WTC11 (cell line): ENCODE measurements at places on chromosomes 7 and 10. TPM values are rescaled to one million over a fixed set of nuclear protein-coding genes. Genes with fewer than 3 reads are reported as not detected.

GRCh38 chr7:149804106-149804505, 30.7 kb upstream of the ZNF467 start:
- DNase-seq, result no peak

SPAM1 gene
- not detected in 3 replicates for total RNA-seq

DNA sequence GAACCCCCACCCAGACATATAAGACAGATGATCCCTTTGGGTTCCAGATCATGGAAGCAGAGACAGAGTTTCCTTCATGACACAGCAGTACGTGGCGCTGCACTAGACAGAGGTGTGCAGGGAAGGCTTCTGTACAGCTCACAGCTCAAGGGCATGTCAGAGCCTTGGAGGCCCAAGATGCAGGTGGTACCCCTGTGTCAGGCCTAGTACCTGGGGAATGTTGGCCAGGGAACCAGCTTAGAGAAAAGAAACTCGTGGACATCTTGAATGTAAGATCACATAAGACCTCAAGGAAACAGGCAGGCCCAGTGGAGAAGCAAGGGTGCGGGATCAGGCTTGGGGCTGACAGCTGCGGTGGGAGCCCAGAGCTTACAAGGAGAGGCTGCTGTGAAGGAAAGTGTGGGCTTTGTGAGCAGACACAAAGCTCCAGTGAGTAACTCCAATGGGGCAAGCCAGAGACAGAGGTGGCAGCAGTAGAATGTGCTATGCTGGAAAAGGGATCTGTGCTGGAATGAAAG, 91.4 kb downstream of the WDFY4 start:
- no peak for DNase-seq

EPO gene
- 0.63 to 0.76 TPM (median 0.66 TPM) in 3 replicates for total RNA-seq

DNA sequence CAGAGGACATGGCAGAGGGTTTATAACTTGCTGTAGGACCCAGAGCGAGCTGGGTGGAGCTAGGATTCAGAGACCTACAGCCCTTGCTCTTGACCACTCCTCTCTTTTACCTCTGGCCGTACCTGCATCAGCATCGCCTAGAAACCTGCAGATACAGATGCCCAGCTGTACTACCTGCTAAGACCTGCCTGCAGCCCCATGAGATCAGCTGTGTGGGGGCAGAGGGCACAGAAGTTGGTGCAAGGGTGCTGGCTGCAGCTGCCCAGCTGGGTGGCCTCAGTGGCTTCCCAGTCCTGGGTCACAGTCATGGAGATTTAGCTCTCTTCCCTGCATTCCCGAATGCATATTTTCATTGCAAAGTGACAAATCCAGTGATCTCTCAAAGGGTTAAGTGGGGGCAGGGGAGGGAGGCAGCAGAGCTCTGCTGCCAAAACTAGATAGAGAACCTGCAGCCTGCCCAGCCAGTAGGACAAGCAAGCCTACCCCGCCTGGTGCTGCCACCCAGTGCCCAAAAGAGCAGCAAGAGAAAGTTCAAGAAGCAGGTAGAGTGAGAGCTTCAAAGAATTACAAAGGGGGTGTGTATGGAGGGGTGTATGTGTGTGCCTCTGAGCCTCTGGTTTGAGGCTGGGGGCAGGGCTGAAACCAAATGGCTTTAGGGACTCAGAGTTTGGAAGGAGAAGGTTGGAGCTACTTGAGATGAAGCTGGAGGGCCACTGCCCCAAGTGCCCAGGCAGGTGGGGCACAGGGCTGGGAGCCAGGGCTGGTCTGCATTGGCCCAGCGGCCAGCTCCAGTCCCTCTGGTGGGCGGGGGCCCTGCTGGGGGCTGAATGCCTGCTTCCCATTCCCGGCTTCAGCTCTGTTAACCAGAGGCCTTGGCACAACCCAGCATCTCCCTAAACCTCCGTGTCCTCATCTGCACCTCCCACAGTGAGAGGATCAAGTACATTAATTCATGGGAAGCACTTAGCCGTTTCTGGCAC, 6.9 kb downstream of the FAM241B start:
- peak; percentile 66 for DNase-seq
